ENCODE measurements at places on chromosomes 2 and 18.
A peak's percentile ranks its signal among the peaks of the same experiment; 100 is the strongest.

GRCh38 chr2:46854260-46854659 is 61.3 kb downstream of the MCFD2 start:
- no peak for DNase-seq

DNA sequence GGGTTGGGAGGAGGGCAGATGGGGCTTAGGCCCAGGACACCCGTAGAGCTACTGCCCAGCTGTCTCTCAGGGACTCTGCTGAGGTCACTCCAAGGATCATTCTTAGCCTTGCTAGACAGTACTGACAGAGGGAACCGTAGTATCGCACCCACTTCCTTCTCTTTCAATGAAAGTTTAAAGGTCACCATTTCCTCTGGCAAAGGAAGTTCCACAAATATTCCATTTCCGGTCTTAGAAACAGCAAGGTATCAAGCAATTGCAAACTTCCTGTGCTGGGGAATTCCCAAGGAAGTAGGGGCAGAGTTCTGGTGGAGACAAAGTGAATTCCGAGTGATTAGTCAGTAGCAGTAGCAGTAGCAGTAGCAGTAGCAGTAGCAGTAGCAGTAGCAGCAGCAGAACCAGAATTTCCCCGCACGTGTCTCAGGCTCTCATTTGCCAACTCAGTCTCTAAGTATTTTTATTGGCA is 24.7 kb downstream of the IL1B start:
- DNase-seq: peak; percentile 67

DNA sequence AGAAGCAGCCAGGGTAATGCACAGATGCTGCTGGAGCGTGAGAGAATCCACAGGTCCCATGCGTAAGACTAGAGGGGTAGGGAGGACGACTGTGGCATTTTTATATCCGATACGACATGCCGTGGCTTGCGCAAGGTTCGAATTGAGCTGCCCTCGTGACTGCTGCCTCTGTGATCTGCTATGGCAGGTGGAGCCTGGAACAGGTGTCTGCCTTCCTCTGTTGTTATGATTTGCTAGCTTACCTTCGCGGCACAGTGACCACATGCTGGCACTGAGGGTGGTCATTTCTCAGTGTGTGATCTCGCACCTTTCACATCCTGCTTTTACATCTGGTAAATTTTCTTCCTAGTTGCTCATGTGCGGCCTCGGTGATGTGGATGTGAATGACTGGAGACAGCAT is 240.2 kb downstream of the ALPK2 start:
- no peak for DNase-seq

DNA sequence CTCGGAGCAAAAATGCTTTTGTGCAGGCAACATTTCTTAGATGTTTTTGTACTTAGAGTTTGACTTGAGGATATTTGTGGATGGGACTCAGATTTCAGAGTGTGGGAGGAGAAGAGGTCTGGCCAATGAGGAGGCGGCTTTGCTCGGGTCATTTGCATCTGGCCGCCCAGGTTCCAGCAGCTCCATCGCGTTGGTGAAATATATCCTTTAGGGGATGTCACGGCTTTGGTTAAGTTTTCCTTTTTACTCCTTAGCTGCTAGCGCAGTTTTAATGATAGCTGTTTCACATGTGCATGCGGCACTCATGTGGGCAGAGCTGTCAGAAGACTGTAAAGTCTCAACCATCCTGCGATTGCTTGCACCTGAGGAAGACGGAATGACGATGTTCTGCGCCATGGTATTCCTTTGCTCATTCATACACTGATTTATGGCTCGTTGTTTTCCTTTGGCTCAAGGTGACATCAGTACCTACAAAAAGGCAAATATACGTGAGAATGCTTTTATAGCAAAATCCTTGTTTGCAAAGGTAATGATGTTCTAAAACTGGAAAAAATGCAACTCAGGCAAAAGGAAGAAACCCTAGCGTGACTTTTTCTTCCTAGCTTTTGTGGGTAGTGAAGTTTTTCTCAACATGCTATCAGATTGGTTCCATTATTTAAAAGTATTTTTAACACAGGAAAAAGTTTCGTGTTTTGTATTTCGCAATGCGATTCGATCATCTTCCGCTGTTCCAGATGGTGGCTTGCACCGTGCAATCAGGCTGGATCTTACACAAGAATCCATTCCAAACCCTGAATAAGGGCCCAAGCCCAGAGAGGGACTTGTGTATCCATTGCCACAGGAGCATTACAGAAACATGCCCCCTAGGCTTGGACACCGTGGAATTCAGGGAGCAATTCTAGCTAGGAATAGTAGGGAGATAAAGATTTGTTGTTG is 70.5 kb upstream of the ZNF516 start:
- DNase-seq: peak; percentile 94

DNA sequence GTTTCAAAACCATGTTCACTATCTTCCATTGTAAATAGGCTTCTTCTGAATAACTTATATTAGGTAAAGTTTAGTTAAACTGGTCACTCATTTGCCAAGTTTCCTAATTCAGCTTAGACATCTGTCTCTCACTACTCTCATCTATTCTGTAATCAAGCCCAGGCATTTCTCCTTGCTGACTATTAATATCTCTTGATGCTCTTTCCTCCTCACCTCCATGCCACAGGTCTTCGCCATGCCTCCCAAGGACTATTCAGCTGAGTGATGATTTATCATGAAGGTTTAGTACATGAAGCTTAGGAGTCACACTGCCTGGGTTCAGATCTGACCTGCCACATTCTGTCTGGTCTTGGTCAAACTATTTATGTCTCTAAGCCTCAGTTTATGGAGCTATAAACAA is 115.5 kb downstream of the SPOPL start:
- DNase-seq: no peak

GRCh38 chr18:21110713-21111345 is 784 bp downstream of the ROCK1 start:
- DNase-seq: no peak

- DNase-seq: peak; percentile 72
Observed at GRCh38 chr18:470661-471501, 29.6 kb downstream of the COLEC12 start.

- DNase-seq: peak; percentile 12
Observed at GRCh38 chr2:127105656-127106456, 1.1 kb downstream of the BIN1 start.

- peak; percentile 57 for DNase-seq
Observed at GRCh38 chr2:223580951-223581350, 21.2 kb downstream of the SCG2 start.

GRCh38 chr2:217223222-217223930 is 363.5 kb upstream of the TNP1 start:
- DNase-seq: peak; percentile 88

GRCh38 chr18:35348001-35348400 is 3.8 kb upstream of the ZNF24 start:
- no peak for DNase-seq

DNA sequence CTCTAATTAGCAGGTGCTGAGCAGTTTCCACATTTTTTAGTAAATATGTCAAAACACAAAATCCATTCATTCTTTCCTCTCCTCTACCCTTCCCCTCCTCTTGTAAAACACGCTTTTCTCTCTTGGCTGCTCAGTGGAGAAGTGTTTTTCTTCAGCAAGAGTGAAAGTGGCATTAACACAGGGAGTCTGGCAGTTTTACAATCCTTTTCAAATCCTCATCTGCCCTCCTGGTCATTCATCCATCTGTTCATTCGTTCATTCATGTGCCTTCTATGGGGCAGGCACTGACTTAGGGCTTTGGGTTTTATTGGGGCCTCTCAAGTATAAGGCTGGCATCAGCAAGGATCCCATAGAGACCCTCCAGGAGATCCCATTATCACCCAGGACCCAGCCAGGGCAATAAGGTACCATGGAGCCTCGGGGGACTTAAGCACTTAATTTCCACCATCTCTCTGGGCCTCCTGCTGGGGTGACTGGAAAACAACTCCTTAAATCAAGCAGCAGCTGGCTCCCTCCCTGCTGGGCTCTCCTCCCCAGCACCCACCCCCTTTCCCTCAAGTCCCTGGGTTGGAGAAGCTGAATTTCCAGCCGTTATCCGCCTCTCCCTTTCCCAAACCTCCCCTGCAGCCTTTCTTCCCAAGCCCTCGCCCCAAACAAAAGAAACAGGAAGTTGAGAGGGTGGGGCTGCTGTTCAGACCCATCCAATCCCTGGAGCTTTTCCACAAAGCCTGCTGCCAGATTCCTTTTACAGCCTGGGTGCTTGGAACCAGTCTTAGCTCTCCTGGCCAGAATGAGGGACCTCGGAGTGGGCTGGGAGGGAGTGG is 32.6 kb downstream of the MARCHF4 start:
- peak; percentile 59 for DNase-seq

DNA sequence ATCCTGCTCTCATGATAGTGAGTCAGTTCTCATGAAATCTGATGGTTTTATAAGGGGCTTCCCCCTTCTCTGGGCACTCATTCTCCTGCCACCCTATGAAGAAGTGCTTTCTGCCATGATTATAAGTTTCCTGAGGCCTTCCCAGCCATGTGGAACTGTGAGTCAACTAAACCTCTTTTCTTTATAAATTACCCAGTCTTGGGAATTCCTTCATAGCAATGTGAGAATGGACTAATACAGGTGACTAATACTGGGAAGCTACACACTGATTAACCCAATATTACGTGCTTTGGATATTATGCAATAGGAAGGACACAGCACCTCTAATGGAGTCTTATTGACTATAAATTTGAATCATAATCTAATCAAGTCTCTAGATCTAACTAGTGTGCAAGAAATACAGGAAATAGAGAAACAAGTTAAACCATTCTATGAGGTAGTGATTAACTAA is 107.2 kb upstream of the ETAA1 start:
- peak; percentile 54 for DNase-seq

GRCh38 chr18:27130065-27130630 is 55.0 kb downstream of the CHST9 start:
- no peak for DNase-seq

- no peak for DNase-seq
Observed at GRCh38 chr2:97701186-97701585, 12.2 kb upstream of the ZAP70 start.

GRCh38 chr2:73034661-73035375 is 36.7 kb downstream of the SFXN5 start:
- no peak for DNase-seq

GRCh38 chr18:78519394-78520062 is 460.1 kb upstream of the SALL3 start:
- DNase-seq: no peak

- no peak for DNase-seq
Observed at GRCh38 chr2:117854610-117855009, 40.1 kb downstream of the DDX18 start.
